ENCODE measurements at places on chromosomes 12 and 14.

GRCh38 chr14:57089901-57090300, 178.8 kb downstream of the EXOC5 start:
- DNase-seq = no peak

- DNase-seq = no peak
Measured at GRCh38 chr12:42468341-42468821, 121.2 kb downstream of the PRICKLE1 start.

GRCh38 chr12:2376908-2377657, 324.3 kb downstream of the CACNA1C start:
- DNase-seq = no peak

- peak; percentile 55 for DNase-seq
Measured at GRCh38 chr12:13534645-13535398, 338.3 kb downstream of the EMP1 start.

DNA sequence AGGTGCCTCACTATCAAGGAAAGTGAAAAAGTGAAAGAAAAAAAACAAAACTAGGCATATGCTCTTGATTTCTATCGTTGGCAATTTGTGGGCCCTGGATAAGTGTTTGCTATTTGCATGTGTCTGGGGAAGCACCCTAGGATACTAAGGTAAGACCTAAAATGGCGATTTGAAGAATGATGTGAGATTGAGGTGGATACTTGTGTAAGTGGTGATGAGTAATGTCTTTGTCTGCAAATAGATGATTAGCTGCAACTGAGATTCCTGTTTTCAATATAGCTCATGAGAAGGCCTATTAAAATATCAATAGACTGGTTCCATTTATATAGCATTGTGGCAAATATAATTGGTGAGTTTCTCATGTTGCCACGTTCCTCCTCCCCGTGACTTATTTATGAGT, 261.7 kb downstream of the NEDD1 start:
- no peak for DNase-seq

GRCh38 chr12:115811045-115811444, 466.4 kb downstream of the MED13L start:
- no peak for DNase-seq

DNA sequence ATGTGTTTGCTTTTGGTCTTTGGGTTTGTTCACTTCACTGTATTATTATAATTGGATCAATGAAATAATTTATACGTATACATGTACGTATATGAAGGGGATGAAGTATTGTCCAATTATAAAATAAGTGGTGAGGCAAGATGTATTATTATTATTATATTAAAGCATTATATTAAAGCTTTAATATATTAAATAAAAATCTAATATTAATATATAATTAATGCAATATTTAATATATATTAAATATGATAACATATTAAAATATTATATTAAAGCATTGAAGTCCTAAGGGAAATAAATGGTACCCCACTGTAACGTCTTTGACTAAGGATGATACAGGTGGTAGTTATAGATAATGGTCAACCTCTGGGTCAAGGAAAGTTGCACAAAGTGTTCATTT, 63.7 kb upstream of the RTL1 start:
- no peak for DNase-seq

GRCh38 chr14:76348898-76349297, 27.0 kb upstream of the ESRRB start:
- peak; percentile 93 for DNase-seq

DNA sequence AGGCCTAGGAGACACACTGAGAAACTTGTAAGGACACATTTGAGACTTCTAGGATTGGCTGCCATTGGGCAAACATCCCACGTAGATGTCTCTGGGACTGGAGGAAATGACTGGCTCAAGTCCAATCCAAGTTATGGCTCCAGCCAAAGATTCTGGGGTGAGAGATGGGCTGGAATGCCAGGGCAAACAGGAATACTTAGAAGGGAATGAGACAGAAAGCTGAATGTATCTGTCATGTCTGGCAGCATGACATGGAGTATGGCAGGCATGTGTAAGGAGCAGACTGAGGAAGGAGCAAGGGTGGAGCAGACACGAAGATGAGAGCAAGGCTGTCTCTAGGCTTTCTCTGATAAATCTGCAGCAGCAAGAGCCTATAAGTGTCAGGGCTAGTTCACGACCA, 209.2 kb downstream of the PHLDA1 start:
- peak; percentile 16 for DNase-seq

DNA sequence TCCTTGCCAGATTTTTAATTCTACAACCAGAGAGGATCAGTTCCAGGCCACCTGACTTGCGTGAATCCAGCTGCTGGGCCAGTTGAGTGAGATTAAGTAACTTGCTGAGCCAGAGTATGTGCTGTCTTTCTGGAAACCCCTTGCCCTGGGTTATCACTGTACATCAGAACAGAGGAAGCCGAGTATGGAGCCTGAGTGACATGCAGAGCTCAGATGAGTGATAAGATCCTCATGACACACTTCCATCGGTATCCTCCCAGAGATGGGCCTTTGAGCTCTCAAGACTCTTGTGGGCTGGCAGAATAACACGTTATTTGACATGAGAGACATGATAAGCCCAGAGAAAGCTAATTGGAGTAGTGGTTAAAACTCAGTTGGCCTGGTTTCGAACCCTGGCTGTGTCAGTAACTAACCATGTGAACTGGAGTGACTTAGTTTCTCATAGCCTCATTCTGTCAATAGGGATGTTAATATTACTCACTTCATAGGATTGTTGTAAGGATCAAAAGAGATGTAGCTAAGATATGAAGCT, 388.1 kb downstream of the ZFP36L1 start:
- DNase-seq = peak; percentile 68

- DNase-seq = peak; percentile 7
Measured at GRCh38 chr12:24565300-24565699, 383.6 kb downstream of the BCAT1 start.

DNA sequence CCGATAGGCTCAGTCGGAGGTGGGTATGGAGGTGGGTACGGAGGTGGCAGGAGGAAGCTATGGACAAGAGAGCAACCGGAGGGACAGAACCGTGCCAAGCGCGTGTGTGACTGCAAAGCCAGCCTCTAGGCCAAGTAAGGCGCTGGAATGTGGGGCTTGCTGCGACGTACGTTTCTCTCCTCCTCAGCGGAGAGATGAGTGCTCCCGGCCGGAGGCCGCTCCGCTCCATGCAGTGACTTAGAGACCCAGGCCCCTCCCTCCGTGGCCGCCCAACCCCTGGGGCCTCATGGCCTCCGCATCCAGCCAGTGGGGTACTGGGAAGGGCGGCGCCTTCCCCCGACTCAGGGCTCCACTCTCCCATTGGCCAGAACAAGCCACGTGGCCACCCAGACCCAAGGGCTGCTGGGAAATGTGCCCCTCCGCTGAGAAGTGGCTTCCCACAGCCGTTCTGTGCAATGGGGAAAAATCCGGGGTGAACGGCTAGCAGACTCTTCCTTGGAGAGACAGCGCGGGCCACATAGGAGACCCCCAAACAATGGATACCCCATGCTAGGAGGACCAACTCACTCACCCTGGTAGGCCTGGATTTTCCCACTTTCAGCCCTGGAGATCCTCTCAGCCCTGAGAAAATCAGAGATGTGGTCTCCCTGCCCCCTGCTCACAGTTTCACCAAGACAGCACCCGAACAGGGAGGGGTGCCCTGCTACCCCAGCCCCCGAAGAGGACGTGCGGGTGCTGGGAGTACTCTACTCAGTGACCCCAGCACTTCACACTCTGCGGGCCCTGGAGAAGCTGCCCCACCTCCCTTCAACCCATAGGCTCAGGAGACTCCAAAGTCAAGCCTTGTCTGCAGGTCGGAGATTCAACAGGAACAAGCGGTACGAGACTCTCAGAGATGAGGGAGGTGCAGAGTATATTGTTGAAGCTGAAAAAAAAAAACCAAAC, 66.7 kb downstream of the RIMBP2 start:
- no peak for DNase-seq

DNA sequence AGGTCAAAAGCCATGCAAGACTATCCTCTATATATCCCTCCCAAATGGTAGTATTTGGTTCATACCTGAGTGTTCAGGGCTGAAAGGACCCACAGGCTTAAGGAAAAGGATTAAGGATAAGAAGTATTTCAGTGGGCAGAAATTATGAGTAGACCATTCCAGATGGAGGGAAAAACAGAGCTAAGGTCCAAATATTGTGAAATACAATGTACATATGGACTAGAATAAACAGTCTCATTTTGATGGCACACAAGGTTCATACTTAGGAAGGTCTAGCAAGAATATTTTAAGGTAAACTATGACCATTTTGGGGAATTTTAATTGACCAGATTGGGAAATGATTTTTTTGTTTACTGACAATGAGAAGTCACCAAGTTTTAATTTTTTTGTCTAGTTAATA, 124.6 kb downstream of the PRKD1 start:
- no peak for DNase-seq

DNA sequence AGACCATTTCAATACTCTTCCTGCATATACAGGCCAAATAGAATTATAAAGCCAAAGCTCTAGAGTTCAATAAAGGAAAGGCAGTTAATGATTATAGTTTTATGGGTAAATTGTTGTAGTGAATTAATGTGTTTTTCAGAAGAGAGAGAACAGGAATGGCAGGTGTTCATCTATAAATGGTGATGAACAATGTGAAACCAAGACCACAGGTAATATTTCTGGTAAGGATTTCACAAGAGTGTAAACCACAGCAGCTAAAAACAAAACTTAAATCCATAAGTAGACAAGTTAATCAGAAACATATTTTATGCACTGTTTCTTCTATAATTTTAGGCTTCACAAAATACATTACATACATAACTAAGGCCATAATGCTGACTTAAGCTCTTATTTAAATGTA, 204.4 kb downstream of the SYT1 start:
- no peak for DNase-seq

- no peak for DNase-seq
Measured at GRCh38 chr14:70183991-70184390, 4.8 kb downstream of the SLC8A3 start.

DNA sequence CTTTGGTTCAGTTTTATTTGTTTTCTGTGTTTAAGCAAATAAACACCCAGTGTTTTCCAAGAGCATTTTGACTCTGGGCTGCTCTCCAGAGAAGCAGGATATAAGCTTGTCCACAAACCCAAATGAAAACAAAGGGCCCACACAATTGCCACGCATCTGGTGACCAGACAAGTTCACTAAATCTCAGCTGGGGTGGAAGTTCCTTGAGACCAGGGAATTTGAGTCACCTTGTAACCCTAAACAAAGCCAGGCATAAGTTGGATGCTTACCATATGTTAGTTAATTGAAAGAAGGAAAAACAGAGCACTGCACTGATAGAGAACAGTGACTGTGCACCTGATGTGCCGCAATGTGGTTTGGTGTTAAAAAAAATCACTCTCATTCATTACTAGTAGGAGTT, 1.6 kb upstream of the TXNRD1 start:
- peak; percentile 94 for DNase-seq

- DNase-seq = no peak
Measured at GRCh38 chr12:31259136-31259886, 66.6 kb downstream of the SINHCAF start.

GRCh38 chr12:131282292-131283080, 328.8 kb downstream of the ADGRD1 start:
- DNase-seq = no peak

- DNase-seq = peak; percentile 67
Measured at GRCh38 chr14:49865431-49865859, 12.9 kb upstream of the NEMF start.

DNA sequence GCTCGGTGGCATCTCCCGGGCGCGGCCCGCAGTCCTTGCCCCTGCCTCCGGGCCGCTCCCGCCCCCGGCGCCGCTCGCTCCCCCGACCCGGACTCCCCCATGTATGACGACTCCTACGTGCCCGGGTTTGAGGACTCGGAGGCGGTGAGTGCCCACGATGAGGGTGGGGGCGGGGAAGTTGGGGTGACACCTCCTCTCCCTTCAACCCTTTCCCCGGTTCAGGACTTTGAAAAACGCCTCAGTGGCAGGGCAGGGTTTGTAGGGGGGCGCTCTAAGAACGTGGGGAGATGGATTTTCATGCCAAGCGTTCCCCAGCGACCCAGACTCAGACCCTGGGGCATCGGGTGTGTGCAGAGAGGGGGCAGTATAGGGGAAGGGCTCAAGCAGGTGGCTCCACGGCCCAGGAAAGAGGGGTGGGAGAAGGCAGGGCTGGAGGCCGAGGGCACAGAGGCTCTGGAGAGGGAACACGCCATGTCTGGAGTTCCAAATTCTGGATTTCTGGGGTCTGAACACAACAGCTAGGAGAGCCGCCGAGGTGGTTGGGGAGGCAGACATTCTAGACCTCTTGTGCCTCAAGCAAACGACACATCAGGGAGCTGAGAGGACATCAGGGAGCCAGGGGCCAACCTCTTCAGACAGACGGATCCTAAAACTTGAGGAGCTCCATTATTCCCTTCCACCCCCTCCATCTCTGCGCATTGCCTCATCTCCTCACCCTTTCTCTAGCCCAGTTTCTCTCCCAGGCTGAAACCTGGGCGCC, 715 bp downstream of the CACNB3 start:
- no peak for DNase-seq

DNA sequence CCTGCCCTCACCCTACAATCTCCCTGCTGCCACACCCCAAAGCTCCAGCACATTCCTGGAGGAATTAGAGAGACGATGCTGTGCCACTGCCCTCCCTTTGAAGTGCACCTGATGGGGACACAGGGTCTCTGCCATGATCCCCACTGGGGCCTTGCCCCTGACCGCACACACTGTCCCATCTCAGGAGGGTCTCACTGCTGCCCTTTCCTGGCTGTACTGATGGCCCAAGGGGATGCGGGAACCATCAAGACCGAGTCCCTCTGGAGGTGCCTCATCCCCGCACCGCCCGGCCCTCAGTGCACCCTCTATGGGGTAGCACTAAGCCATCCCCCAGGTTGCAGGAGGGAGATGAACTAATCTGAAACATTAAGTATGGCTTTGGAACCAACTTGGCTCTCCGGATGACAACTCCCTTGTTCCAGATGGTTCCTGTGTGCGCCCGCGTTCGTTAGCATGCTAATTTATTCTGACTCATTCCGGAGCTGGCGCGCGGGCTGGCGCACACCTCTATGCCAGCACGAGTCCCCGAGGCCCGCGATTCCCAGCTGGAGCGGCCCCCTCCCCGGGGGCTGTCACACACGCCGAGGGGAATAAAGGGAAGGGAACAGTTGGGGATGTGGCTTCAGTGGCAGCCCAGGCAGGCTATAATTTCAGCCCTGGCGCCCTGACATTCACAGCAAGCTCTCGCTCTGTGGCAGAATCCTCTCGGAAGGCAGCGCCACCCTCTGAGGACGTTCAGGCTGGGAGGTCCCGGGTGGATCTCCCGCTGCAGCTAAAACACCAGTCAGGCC, 34.2 kb upstream of the C14orf180 start:
- DNase-seq = no peak

DNA sequence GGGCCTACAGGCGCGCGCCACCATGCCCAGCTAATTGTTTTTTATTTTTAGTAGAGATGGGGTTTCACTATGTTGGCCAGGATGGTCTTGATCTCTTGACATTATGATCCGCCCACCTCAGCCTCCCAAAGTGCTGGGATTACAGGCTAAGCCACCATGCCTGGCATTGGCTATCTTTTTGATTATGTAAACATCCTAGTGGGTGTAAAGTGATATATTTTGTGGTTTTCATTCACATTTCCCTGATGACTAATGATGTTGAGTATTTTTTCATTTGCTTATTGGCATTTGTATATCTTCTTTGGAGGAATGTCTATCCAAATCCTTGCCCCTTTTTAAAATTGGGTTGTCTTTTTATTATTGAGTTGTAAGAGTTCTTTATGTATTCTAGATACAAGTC, 16.3 kb downstream of the CREBL2 start:
- DNase-seq = peak; percentile 68

GRCh38 chr14:54928216-54928615, 25.6 kb upstream of the GCH1 start:
- no peak for DNase-seq

Measured in EH (cell line).